ENCODE measurements at places on chromosomes 2 and 18.

GRCh38 chr2:28313220-28313784 lies 79.4 kb upstream of the FOSL2 start:
- DNase-seq: no peak

DNA sequence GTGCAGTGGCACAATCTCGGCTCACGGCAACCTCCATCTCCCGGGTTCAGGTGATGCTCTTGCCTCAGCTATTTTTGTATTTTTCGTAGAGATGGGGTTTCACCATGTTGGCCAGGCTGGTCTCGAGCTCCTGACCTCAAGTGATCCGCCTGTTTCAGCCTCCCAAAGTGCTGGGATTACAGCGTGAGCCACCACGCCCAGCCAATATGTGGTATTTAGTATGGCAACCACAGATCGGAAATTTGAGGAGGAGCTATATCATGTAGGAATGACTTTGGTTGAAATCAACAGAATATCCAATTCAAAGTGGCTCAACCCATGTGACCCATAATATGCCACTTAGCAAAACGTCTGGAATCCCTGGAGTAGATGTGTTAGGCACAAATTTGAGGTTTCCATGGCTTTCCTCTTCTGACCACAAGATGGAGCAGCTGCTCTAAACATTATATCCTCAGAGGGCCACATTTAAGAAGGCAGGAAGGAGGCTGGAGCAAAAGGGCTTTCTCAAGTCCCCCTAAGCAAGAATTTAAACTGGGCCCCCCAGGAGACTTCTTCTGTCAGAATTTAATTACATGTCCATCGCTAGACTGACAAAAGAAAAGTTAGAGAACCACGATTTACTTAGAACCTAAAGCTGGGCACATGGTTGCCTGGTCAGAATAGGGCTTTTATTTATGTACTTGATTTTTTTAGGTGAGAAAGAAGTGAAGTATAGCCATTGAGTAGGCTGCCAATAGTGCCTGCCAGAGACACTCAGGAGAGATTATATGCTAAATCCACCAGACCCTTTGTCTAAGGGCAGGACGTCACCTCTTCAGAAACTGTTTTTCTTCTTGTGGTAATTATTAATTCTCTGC lies 49.6 kb upstream of the ITSN2 start:
- DNase-seq: peak; percentile 51

DNA sequence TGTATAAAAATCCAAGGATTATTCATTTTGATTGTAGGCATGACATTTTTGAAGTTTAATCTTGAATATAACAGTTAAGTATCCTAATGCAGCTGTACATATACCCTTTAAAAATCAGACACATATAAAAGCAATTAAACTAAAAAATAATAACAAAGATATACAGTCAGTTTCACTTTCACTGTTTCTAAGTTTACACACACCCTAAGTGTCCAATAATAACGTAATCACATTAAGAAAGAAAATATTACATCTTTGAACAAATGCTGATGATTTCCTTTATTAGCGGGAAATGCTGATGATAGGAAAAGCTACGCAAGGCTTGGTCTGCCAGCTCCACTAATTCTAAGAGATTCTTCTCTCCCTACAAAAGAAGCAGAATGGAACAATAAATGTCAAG lies 38.8 kb downstream of the RTTN start:
- no peak for DNase-seq

GRCh38 chr2:150133623-150134022 lies 353.8 kb downstream of the RND3 start:
- DNase-seq: no peak

DNA sequence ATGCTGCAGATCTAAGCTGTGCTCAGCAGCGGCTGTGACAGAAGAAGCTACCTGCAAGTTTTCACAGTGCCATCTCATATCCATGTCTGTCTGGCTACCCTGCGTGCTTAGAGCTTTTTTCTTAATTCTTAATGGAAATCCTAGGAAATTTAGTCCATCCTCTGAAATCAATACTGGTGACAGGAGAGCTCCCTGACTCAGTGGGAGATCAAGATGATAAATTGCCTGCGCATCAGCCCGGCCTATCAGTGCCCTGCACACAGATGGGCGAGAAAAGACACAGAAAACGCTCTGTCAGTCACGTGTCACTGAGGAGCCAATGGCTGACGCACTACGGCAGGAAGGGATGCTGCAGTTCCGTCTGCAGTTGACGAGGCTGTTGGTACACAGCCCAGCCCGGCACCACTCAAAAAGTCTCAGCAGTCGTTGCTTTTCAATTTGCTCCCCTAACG lies 819.6 kb upstream of the FSHR start:
- DNase-seq: peak; percentile 55

- DNase-seq: no peak
Observed at GRCh38 chr2:8334866-8335325, 347.0 kb upstream of the ID2 start.
